ENCODE measurements at places on chromosomes 1 and 21. TPM values are rescaled to one million over a fixed set of nuclear protein-coding genes. Genes with fewer than 3 reads are reported as not detected.

Gene MROH7
- 4.3 TPM for total RNA-seq

DNA sequence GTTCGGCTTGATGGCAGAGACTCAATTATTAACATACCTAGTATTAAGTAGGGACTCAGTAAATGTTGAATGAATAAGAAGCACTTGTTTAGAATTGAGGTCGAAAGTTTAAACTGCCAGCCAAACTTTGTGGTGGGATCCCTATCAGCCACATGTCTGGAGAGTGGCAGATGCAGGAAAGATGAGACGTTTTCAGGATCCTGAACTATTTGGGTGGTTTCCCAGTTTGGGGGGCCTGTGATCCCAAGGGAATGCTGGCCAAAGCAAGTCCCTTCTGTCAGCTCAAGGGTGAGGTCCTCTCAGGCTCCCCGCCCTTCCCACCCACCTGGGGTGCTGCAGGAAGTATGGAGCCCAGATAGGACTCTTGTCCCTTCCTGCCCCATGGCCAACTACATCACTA is 38.6 kb downstream of the KCNC4 start:
- DNase-seq: no peak

Gene RHD
- total RNA-seq: not detected

DNA sequence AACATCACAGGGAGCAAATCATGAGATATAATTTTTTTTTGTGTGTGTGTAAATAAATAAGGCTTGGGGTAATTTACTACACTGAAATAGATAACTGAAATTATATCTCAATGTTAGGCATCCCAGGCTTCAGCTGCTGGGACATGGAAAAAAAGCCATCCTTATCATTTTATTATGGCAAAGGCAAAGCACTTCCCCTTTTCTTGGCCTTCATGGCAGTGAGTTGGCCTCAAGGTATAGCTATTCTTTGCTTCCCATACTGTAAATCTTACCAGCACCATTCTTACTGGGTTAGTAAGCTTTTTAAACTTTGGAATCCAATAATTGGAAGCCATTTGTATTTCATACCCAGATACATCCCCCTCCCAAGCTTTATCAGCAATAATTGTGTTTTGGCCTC is 29.0 kb downstream of the RBM11 start:
- DNase-seq: no peak

- DNase-seq: no peak
These were observed 37.0 kb downstream of the COQ8A start for GRCh38 chr1:226976978-226977642.

GRCh38 chr1:197195100-197195499 is 48.6 kb upstream of the ASPM start:
- DNase-seq: no peak

DNA sequence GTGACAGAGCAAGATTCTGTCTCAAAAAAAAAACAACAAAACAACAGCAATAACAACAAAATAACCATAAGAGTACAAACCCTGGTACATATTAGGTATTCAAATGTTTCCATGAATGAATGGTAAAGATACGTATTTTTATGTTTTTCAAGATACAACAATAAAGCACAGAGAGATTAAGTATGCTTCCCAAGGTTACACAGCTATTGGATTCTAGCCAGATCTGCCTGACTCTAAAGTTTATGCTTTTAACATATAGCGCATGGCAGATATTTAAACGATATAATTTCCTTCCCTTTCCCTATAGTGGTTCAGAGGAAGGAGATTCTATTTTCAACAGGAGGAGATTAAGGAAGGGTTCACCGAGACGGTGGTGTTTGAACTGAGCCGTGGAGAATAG is 25.5 kb downstream of the RNU5D-1 start:
- no peak for DNase-seq

DNA sequence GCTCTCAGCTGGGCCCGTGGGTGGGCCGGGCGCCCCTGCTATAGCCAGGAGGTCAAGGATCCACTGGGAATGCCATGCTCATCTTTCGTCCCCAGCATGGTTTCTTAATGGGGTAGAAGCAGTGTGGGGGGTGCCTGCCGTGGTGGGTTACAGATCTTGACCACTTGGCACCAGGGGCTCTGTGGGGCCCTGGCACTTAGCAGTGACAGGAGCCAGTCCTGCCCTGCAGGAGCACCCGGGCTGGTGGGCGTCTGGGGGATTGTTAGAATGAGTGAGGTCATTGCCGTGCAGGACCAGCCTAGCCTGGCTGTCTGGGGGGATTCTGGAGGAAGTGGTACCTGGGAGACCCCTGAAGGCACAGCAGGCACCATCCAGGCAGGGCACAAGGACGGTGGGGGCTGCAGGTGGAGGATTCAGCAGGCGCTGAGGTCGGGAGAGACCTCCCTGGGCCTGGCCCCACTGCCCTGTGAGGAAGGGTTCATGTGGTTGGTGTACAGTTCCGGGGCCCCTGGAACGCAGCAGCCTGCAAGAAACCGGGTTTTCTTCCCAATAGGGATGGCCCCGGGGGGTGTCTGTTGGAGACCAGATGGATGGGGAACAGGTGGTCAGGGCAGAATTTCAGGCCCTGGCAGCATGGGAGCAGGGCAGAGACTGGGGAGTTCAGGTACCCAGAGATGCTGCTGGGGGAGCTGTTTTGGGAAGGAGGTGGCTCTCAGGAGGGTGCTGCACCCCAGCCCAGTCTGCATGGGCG is 4.8 kb downstream of the AIRE start:
- DNase-seq: no peak

- DNase-seq: peak; percentile 43
These were observed 135.4 kb downstream of the PROX1 start for GRCh38 chr1:214123061-214123784.

DNA sequence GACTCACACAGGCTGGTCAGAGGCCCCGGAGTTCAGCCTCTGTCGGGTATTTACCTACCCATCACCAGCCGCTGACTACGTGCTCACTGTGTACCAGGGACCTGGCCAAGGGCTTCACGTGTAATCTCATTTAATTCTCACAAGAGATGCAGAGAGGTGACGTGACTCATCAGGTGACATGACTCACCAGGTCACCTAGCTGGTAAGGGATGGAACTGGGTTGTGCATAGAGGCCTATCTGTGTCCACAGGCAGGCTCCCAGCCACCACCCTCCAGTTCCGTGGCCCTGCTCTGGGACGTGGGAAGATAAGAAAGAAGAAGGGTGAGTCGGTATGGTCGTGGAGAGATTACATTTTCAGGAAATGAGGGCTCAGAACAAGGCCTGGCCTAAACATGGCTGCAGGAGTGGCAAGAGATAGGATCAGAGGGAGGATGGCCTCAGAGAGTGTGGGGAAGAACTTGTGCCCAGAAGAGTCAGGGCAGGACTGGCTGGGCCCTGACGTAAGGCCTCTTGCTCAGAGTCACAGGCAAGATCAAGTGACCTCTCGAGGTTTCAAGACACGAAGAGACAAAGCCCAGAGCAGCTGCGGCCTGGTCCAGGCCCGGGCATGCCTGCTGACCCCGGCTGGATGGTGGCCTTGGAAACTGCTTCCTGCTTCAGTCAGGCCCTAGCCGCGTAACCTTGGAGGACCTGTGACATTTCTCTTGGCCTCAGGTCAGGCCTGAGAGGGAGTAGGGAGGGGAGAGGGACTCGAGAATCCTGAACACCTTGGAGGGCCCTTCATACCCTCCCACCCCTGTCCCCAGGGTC is 52.7 kb upstream of the WASF2 start:
- no peak for DNase-seq

- no peak for DNase-seq
These were observed 99.8 kb upstream of the ADGRL2 start for GRCh38 chr1:81700728-81701470.

All from mesothelial cell of epicardium (in vitro differentiated cells).